GM12892 (cell line): ENCODE measurements at places on chromosomes 3 and 15.

DNA sequence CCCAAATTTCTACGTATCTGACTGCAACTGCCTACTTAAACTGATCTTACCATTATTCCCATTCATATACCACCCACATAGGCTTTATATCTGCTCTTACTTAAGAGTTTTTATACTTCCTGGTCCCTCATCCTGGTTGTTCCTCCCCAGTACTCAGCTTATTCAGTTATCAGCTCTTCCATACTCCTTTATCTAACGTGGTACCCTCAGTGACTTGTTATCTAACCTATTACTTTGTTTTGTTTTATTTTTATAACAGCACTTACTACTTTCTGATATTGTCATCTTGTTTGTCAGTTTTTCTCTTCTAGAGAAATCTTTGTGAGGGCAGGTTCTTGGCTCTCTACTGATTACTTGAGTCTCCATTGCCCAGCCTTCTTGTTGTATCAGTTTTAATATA is 100.6 kb downstream of the ZNF609 start:
- DNase-seq, result no peak

GRCh38 chr3:25690768-25691533 is 26.2 kb upstream of the TOP2B start:
- no peak for DNase-seq

DNA sequence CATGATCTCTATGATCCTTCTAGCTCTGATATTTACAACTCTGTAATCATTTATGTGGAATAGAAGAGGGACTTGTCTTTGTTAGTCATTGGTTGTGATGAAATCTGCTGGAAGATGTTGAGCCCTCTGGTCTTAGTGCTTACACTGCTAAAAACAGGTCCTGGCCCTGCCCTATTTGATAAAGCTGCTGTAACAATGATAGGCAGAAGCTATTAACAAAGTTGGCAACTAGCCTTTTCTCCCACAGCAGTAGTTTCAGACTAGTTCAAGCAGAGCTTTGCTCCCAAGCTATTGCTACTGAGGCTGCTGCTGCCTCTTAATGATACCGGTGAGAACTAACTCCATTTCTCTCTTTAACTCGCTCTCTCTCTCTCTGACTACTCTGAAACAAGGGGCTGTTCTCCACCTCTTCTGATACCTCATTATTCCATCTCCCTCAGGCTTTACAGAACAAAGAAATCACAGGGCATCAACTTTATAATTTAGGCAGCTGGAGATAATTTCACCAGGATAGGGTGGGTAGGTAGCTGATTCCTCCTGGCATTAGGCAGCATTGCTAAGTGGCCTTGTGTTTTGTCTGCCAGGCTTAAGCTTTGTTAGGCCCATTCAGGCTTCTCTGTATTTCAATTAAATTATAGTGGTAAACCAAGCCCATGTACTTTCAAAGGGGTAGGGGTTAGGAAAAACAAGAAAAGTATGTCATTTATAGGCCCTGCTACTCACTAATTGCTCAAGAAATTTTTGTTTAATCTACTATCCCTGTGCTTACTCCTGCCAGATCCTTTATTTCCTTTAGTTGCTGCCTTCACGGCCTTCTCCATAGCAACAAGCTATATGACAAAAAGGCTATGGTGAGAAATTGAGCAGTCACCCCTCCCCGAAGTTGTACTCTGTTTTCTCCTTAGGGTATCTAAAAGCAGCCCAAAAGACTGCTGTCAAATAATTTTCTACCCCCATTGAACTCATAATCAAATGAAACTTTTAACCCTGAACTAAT is 139.6 kb downstream of the RBPMS2 start:
- DNase-seq, result no peak

DNA sequence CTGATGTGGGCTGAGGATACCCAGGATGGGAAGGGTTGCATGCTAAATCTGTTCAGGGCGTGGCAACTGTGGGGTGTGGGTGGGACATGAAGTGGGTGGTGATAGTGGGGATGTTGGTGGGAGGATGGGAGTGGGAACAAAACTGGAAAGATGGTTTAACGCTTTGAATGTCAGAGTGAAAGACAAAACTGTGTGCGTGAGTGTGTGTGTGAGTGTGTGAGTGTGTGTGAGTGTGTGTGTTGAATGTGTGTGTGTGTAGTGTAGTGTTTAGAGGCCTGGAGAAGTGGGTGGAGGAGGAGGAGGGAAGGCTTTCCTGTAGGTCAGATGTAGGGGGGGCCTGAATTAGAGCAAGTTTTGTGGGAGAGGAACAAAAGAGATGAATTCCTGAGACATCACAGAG is 44.2 kb upstream of the ONECUT1 start:
- DNase-seq, result no peak

- no peak for DNase-seq
Measured at GRCh38 chr3:45884368-45885201, 1.8 kb upstream of the CCR9 start.

- no peak for DNase-seq
Measured at GRCh38 chr15:81779181-81779580, 266.6 kb downstream of the MEX3B start.
